ENCODE measurements at places on chromosomes 6 and 20. TPM values are rescaled to one million over a fixed set of nuclear protein-coding genes. Genes with fewer than 3 reads are reported as not detected.

Gene EDN1
- 0.65 TPM for total RNA-seq

Gene ARMH2
- not detected for total RNA-seq

Gene HLA-DMB
- total RNA-seq: not detected

Gene SLC23A2
- 30.2 TPM for total RNA-seq

Gene SIRPA
- total RNA-seq: 125 TPM

Gene GSTA3
- total RNA-seq: not detected

Gene KHDRBS2
- not detected for total RNA-seq

Gene DCDC2
- total RNA-seq: not detected

Gene GJA10
- total RNA-seq: not detected

Gene POM121L2
- total RNA-seq: not detected

Gene GPX5
- total RNA-seq: not detected

Gene NMBR
- not detected for total RNA-seq

Gene SYCP2L
- total RNA-seq: 0.43 TPM

Gene CST8
- not detected for total RNA-seq

Gene OTOR
- total RNA-seq: not detected

Gene CD24
- 4.2 TPM for total RNA-seq

Gene LPIN3
- total RNA-seq: 11.5 TPM

Gene SYTL3
- 1.9 TPM for total RNA-seq

Gene ZC2HC1B
- 0.26 TPM for total RNA-seq

Gene FNDC1
- 30.5 TPM for total RNA-seq

Gene SRSF3
- 466 TPM for total RNA-seq

Gene BHLHE23
- total RNA-seq: not detected

Gene LY6G6C
- not detected for total RNA-seq

Gene SNHG17
- 8.5 TPM for total RNA-seq

Gene RAET1L
- not detected for total RNA-seq

Gene CST4
- total RNA-seq: not detected

Gene LTB
- total RNA-seq: not detected

Gene OPRM1
- total RNA-seq: not detected

Gene GABRR1
- total RNA-seq: not detected

Gene BTN1A1
- not detected for total RNA-seq

Gene MYT1
- not detected for total RNA-seq

Gene DEFB128
- total RNA-seq: not detected

Gene ZNF334
- 6.9 TPM for total RNA-seq

Gene SMPDL3A
- total RNA-seq: 15.1 TPM

Gene TNXB
- total RNA-seq: 41.1 TPM

Gene FLRT3
- total RNA-seq: 0.13 TPM

Gene PDE7B
- total RNA-seq: 25.7 TPM

Gene SLC22A7
- not detected for total RNA-seq

Gene CLDN20
- total RNA-seq: not detected

Gene RIPPLY2
- under 0.01 TPM for total RNA-seq

Gene KHDC1
- total RNA-seq: 4.7 TPM

Gene PRRT1
- 0.54 TPM for total RNA-seq

Gene FNDC11
- total RNA-seq: 0.26 TPM

Gene TXLNB
- total RNA-seq: 1.1 TPM

Gene C6orf52
- total RNA-seq: 0.65 TPM

Gene PTGIS
- 42.8 TPM for total RNA-seq

Gene CYP39A1
- total RNA-seq: 8.4 TPM

Gene NKX2-2
- total RNA-seq: not detected

Gene DDO
- 4.9 TPM for total RNA-seq

Gene RBCK1
- total RNA-seq: 51.7 TPM
